ENCODE measurements at places on chromosomes 5 and 9.

GRCh38 chr5:6611334-6612256 lies 21.2 kb downstream of the NSUN2 start:
- DNase-seq, result no peak

DNA sequence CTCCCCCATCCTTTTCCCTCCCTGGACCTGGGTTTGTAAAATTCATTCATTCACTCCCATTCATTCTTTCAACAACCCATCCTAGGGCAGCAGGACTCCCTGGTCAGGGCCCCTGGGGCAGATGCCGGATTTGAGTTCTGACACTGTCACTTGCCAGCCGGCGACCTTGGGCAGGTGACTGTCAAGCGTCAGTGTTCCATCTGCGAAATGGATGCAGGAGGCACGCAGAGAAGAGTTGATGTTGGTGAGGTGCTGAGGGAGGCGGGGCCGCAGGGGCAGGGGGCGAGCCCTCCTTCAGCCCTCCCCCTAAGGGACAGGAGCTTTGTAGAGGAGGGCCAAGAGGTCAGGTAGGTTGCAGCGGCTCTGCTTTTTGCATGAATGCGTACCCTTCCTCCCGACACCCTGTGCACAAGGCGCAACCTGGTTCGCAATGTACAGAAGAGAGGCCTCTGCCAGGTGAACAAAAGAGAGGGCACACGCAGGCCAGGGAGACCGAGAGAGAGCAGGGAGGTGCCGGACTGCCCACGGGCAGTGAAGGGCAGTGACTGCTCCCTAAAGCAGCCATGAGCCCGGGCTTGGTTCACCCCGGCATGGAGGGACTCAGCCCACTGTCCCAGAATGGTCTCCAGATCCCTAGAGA lies 128.1 kb downstream of the BARX1 start:
- DNase-seq, result no peak

- no peak for DNase-seq
Observed at GRCh38 chr9:27367175-27367798, 70.3 kb upstream of the EQTN start.

DNA sequence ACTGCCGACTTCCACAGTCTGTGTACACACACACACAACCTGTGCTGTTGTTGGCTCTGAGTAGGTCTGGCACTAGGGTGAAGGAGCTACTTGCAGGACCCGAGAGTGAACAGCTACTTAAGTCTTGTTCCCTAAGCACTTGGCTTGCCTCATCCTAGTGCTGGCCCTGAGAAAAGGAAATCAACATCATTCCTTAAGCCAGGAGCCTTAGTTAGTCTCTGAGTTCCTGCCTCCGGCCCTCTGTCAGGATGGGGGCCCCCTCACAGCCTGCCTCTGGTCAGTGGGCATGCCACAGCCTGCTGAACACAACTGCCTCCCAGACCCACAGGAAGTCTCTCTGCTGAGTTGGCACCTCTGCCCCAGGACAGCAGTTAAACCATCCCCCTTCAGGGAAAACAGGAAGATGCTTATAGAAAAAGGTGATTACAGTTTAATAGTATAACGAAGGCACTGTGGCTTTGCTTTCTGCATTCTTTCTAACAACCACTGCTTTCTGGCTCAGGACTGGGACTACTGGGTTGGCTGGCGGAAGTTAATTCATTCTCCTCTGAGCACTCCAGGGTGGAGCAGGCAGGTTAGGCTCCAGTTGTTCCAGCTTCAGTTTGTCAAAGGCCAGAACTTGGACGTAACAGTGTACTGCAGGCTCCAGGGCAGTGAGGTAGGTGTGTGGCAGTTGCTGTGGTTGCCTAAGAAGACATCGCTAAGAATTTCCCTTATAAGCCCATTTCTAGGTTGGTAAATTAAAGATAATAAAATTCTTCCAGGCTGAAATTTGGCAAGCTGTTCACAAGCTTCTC lies 2.8 kb downstream of the MAMDC2 start:
- DNase-seq, result peak; percentile 22

GRCh38 chr5:74685979-74686631 lies 1.1 kb downstream of the HEXB start:
- no peak for DNase-seq

GRCh38 chr5:92780057-92780456 lies 801.0 kb downstream of the NR2F1-AS1 start:
- DNase-seq, result no peak

DNA sequence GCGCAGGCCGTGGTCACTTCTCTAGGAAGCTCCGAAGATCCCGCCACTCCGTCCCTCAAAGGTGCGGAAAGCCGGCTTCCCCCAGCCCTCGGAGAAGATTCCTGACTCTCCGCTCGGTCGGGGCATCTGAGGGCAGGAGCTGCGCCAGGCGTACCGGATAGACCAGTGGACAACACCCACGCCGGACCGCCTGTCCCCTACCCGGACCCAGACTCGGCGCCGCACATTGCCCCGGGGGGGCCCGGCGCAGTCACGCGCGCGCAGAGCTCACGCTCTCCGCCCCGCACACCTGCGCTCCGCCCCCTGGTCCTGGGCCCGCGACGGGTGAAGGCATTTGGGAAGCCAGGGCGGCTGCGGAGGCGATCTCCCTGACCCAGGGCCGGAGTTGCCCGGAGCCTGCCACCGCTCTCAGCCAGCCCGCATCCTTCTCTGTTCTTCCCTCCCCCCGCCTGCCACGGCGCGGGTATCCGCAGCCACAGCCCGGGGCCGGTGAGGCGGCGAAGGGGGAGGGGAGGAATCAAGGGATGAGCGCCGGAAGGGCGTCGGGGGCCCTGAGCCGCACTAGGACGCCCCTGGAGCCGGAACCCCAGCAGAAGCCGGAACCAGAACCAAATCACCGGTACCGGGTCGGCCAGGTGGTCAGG lies 448 bp downstream of the RELL2 start:
- peak; percentile 10 for DNase-seq

All from prostate gland (tissue), 2 donors.